ENCODE measurements at places on chromosomes 3 and 15.

DNA sequence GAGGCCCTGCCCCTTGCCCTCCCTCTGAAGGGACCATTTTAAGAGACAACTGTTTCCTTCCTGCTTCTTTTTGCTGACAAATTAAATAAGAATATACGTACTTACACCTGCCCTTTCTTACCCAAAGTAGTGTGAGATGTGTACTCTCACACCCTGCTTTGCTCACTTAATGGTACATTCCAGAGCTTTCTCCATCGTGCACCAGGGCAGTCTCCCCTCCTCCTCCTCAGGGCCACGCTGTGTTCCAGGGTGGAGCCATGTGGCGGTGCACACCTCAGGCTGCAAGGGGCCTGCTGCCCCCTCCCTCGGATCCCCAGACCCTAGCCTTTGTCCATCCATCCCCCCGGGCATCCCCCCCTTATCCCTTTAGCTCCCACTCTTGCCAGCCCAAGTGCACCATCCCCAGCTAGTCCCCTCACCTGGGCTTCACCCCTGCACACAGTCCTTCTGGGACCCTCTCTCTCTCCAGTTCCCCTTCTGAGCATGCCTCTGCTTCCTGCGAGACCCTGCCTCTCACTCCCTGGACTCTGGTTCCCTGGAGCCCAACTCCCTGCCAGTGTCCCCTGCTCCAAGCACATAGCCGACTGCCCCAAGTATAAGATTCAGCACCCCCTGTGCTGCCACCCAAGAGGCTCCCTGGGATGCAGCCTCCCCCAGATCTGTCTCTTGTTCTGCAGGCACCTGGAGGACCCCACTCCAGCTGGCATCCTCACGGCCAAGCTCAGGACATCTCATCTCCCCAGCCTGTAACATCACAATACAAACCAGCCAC lies 89.5 kb upstream of the IQSEC1 start:
- DNase-seq = no peak
- H3K4me1 ChIP-seq = no peaks in the 10 kb centered on the region
- H3K27me3 ChIP-seq = no peaks in the 10 kb centered on the region
- no peaks in the 10 kb centered on the region for H3K36me3 ChIP-seq

GRCh38 chr3:183439515-183439914 lies 11.1 kb upstream of the MCF2L2 start:
- H3K4me1 ChIP-seq = no peaks in the 10 kb centered on the region
- peaks cover 9% of the 10 kb centered on the region for H3K36me3 ChIP-seq
- H3K27me3 ChIP-seq = no peaks in the 10 kb centered on the region
- H3K4me3 ChIP-seq = no peak overlapping the region
- no peak for DNase-seq

GRCh38 chr3:55813268-55814097 lies 326.4 kb upstream of the WNT5A start:
- no peaks in the 10 kb centered on the region for H3K36me3 ChIP-seq
- H3K4me1 ChIP-seq = no peaks in the 10 kb centered on the region
- H3K27me3 ChIP-seq = peaks cover 1% of the 10 kb centered on the region
- DNase-seq = no peak
- H3K27ac ChIP-seq = no peak overlapping the region

- peaks cover under 1% of the 10 kb centered on the region for H3K4me1 ChIP-seq
- no peak for DNase-seq
- no peaks in the 10 kb centered on the region for H3K27me3 ChIP-seq
- peak overlapping the region; percentile 21 for H3K27ac ChIP-seq
Observed at GRCh38 chr15:100559330-100559729, 30.6 kb upstream of the CERS3 start.

DNA sequence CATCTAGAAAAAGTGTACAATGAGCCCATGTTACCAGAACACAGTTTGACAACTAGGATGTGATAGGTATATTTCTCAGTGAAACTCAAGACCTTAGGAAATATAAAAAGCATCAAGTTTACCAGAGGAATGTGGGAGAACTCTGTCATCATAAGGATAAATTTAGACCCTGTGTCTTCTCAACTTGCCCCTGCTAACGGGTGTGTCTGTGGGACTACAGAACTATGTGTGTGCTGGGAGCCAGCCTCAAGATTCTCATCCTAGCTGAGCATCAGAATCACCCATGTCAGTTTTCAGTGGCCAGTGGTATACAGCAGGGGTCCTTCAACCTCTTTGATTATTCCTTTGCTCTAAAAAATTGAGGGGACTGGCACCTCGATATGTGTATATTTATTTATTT lies 393.3 kb downstream of the PLCL2 start:
- H3K4me1 ChIP-seq = no peaks in the 10 kb centered on the region
- peaks cover 9% of the 10 kb centered on the region for H3K36me3 ChIP-seq
- no peaks in the 10 kb centered on the region for H3K27me3 ChIP-seq
- no peak overlapping the region for H3K4me3 ChIP-seq

GRCh38 chr3:38460377-38461270 lies 6.9 kb downstream of the ACVR2B start:
- peaks cover 7% of the 10 kb centered on the region for H3K4me1 ChIP-seq
- no peak overlapping the region for H3K27ac ChIP-seq
- no peak for DNase-seq
- H3K36me3 ChIP-seq = no peaks in the 10 kb centered on the region

GRCh38 chr3:189158034-189158433 lies 13.7 kb upstream of the TPRG1 start:
- no peak for DNase-seq
- no peak overlapping the region for H3K4me3 ChIP-seq

DNA sequence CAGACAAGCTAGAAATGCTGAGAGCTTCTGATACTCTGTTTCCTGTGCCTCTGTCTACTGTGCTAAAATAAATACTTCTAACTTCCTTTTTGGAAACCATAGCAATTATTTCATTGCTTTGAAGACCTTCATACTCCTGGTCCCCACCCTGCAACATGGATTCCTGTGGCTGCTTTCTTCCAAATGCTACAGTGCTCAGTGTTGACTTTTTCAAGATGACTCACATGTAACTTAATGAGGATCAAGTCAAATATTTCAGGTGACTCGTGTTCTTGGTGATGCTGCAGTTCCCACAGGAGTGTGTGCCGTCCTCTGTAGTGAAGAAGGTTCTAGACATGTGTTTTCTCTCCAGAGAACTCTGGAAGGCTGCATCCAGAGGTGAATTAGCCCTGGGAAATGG lies 288.6 kb downstream of the CLSTN2 start:
- H3K4me3 ChIP-seq = no peak overlapping the region
- no peak for DNase-seq
- H3K27me3 ChIP-seq = peaks cover 4% of the 10 kb centered on the region
- H3K36me3 ChIP-seq = no peaks in the 10 kb centered on the region

GRCh38 chr3:64190517-64191515 lies 34.5 kb downstream of the PRICKLE2 start:
- H3K4me1 ChIP-seq = no peaks in the 10 kb centered on the region
- H3K27ac ChIP-seq = no peak overlapping the region
- no peaks in the 10 kb centered on the region for H3K36me3 ChIP-seq
- H3K27me3 ChIP-seq = peaks cover 9% of the 10 kb centered on the region
- no peak for DNase-seq

GRCh38 chr3:71542521-71543370 lies 40.8 kb downstream of the FOXP1 start:
- H3K4me1 ChIP-seq = peaks cover 8% of the 10 kb centered on the region
- H3K4me3 ChIP-seq = no peak overlapping the region
- H3K27ac ChIP-seq = no peak overlapping the region
- no peak for DNase-seq

GRCh38 chr3:167884481-167884880 lies 149.0 kb downstream of the SERPINI1 start:
- H3K4me1 ChIP-seq = no peaks in the 10 kb centered on the region
- no peak overlapping the region for H3K27ac ChIP-seq
- no peaks in the 10 kb centered on the region for H3K36me3 ChIP-seq
- no peak overlapping the region for H3K4me3 ChIP-seq
- DNase-seq = no peak

GRCh38 chr15:69459066-69459465 lies 6.4 kb downstream of the RPLP1 start:
- no peaks in the 10 kb centered on the region for H3K27me3 ChIP-seq
- no peak for DNase-seq
- H3K4me1 ChIP-seq = peaks cover 60% of the 10 kb centered on the region
- H3K4me3 ChIP-seq = no peak overlapping the region

DNA sequence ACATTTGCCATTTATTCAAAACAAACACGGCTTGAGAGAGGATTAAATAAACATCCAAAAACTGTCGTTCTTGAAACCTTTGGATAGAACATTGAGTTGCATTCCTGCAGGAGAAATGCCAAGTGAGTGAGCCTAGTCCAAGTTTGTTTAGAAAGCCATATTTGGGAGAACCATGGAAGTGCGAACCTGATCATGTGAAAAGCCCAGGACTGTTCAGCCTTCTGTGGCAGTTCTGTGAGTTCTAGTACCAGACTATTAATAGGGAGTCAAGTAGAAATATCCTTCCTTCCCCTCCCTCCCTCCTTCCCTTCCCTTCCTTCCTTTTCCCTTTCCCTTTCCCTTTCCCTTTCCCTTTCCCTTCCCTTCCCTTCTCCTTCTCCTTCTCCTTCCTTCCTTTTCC lies 470.4 kb downstream of the LPP start:
- H3K4me1 ChIP-seq = no peaks in the 10 kb centered on the region
- peaks cover 2% of the 10 kb centered on the region for H3K36me3 ChIP-seq
- no peaks in the 10 kb centered on the region for H3K27me3 ChIP-seq

GRCh38 chr3:72452745-72453144 lies 395.5 kb downstream of the SHQ1 start:
- no peaks in the 10 kb centered on the region for H3K27me3 ChIP-seq
- H3K4me3 ChIP-seq = no peak overlapping the region
- H3K27ac ChIP-seq = no peak overlapping the region
- DNase-seq = no peak
- H3K4me1 ChIP-seq = peaks cover 6% of the 10 kb centered on the region
- no peaks in the 10 kb centered on the region for H3K36me3 ChIP-seq

DNA sequence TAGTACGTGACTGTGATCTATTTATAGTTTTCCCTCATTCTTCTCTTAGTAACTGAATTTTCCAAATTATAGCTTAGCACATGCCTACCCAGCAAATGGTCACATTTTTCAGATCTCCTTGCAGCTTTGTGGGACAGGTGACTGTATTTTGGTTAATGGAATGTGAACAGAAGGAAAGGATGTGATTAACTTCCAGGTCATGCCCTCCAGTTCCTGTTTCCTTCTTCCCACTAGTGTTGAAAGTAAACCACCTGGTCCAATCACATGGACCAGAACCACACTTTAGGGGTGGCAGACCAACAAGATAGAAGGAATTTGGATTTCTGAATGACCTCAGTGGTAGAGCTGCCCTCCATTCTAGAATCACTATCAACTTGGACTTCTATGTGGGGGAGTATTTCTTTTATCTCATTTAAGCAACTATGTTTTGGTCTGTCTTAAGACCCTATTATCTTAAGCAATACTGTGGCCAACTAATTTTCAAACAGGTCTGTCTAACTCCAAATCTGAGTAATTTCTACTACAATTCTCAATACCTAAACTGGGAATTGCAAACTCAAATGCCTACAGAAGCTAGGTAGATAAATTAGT lies 76.0 kb upstream of the TSC22D2 start:
- peaks cover 11% of the 10 kb centered on the region for H3K27me3 ChIP-seq
- H3K27ac ChIP-seq = no peak overlapping the region
- H3K4me1 ChIP-seq = no peaks in the 10 kb centered on the region
- H3K4me3 ChIP-seq = no peak overlapping the region
- H3K36me3 ChIP-seq = no peaks in the 10 kb centered on the region
- no peak for DNase-seq

GRCh38 chr3:108501535-108501934 lies 8.9 kb downstream of the MYH15 start:
- no peak for DNase-seq
- H3K4me3 ChIP-seq = no peak overlapping the region
- H3K4me1 ChIP-seq = no peaks in the 10 kb centered on the region

- H3K36me3 ChIP-seq = no peaks in the 10 kb centered on the region
- no peak overlapping the region for H3K4me3 ChIP-seq
- no peak overlapping the region for H3K27ac ChIP-seq
- peaks cover 2% of the 10 kb centered on the region for H3K27me3 ChIP-seq
Observed at GRCh38 chr15:94877833-94878232, 646.5 kb downstream of the MCTP2 start.

DNA sequence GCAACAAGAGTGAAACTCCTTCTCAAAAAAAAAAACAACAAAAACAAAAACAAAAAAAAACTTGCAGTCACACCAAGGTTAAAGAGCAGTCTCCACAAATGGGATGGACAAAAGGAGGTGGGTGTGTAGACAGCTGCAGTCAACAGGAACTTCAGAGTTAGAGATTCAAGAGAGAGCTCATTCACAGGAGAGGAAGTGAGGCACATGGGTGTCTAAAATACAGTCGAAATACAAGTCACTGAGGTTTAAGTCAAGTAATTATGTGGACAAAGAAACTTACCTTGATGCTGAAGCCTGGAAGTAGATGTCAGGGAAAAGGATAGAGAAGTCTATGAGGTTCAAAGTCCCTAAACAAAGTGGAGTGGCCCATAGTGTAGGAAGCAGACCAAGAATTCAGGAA lies 14.8 kb downstream of the MRPS11 start:
- no peak overlapping the region for H3K4me3 ChIP-seq
- H3K27me3 ChIP-seq = no peaks in the 10 kb centered on the region
- H3K27ac ChIP-seq = no peak overlapping the region
- H3K4me1 ChIP-seq = no peaks in the 10 kb centered on the region

- no peak overlapping the region for H3K27ac ChIP-seq
- H3K27me3 ChIP-seq = no peaks in the 10 kb centered on the region
- H3K4me3 ChIP-seq = no peak overlapping the region
- H3K36me3 ChIP-seq = no peaks in the 10 kb centered on the region
- DNase-seq = no peak
- peaks cover 29% of the 10 kb centered on the region for H3K4me1 ChIP-seq
Observed at GRCh38 chr15:91988071-91988470, 134.6 kb downstream of the SLCO3A1 start.

GRCh38 chr3:186515125-186515524 lies 29.1 kb downstream of the CRYGS start:
- peak; percentile 40 for DNase-seq
- H3K4me1 ChIP-seq = peaks cover 45% of the 10 kb centered on the region
- no peaks in the 10 kb centered on the region for H3K27me3 ChIP-seq
- peak overlapping the region; percentile 18 for H3K4me3 ChIP-seq
- H3K27ac ChIP-seq = peak overlapping the region; percentile 30

- no peak within 1 kb of the TSS for H3K27ac ChIP-seq
- H3K27me3 ChIP-seq = peaks cover 2% of the 10 kb centered on the region
- H3K36me3 ChIP-seq = no peaks in the 10 kb centered on the region
- no peak for DNase-seq
- no peak within 1 kb of the TSS for H3K4me3 ChIP-seq
Observed at GRCh38 chr3:49799761-49800160, at the start of gene CDHR4. Gene CDHR4 (minus strand): TSS chr3:49799873. CDS start chr3:49799812, 61 bp downstream.

- no peak for DNase-seq
- H3K4me1 ChIP-seq = no peaks in the 10 kb centered on the region
- H3K27me3 ChIP-seq = no peaks in the 10 kb centered on the region
- peaks cover 44% of the 10 kb centered on the region for H3K36me3 ChIP-seq
- H3K27ac ChIP-seq = no peak overlapping the region
Observed at GRCh38 chr3:196918968-196919367, 23.4 kb downstream of the NCBP2 start.

Measured in naive thymus-derived CD8-positive, alpha-beta T cell (primary cell).